ENCODE measurements at places on chromosomes 1 and 21.
A peak's percentile ranks its signal among the peaks of the same experiment; 100 is the strongest.

DNA sequence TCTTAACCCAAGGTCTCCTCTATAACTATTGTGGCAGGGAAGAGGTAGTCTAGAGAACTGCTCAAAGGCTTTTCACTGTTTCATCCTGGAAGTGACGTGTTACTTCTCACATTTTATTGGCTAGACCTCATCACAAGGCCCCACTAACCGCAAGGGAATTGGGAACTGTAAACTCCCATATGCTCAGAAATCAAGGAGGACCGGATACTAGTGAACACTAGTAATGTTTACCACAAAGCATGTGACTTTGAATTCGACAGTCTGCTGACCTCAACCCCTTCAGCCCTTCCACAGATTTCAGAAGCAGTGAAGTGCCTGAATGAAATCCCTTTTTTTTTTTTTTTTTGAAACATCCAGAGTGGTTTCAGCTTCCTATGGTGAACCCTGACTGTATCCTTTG lies 3.4 kb upstream of the EEIG2 start:
- peak; percentile 99 for DNase-seq

DNA sequence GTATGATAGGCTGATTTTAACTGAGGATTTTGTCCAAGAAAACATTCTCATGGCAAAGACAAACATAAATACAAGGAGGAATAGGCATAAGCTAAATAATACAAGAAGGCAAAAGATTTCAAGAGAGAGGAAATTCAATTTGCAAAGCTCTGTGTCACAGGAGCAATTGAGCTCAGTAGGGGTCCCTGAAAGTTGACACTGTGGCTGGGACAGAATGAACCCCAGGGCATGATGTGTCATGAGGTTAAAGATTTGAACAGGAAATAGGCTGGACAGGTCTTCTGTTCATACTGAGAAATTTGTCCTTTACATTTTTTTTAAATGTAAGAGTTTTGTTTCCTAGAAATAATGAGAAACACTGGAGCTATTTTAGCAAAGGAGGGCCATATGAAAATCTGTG lies 555.4 kb upstream of the NEGR1 start:
- DNase-seq, result no peak

DNA sequence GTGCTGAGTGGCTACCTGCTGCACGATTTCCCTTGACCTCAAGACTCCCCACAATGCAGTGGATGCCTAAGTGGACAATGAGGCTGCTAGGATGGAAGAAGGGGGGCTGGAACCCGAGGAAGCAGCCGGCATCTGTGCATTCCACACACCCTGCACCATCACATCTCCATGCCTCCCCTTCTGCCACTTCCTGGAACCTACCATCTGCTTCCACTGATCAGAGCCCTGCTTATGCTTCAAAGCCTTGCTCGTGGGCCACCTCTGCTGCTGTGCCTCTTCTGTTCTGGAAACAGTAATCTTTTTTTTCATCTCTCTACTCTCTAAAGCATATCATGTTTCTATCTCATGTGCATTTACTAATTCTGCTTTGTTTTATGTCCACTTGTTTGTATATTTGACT lies 66.2 kb upstream of the WDR26 start:
- DNase-seq, result peak; percentile 16

DNA sequence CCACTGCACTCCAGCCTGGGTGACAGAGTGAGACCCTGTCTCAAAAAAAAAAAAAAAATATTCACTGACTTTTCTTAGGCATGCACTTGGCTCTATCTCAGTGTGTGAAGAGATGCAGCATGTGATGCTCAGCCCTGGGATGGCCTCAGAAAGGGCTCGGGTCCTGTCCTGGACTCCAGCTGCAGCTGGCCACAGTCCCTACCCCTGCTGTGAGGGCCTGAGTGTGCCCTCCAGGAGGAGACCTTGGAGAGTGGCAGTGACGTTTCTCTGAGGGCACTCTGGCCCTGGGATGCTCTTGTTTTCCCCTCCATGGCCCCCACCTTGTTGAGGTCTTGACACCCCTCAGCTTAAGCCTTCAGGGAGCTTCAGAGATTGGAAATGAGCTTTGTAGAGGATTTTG lies 81.9 kb upstream of the POU3F1 start:
- DNase-seq, result no peak

- DNase-seq, result peak; percentile 69
These were observed 9.2 kb upstream of the ZNF644 start for GRCh38 chr1:91031081-91031480.

DNA sequence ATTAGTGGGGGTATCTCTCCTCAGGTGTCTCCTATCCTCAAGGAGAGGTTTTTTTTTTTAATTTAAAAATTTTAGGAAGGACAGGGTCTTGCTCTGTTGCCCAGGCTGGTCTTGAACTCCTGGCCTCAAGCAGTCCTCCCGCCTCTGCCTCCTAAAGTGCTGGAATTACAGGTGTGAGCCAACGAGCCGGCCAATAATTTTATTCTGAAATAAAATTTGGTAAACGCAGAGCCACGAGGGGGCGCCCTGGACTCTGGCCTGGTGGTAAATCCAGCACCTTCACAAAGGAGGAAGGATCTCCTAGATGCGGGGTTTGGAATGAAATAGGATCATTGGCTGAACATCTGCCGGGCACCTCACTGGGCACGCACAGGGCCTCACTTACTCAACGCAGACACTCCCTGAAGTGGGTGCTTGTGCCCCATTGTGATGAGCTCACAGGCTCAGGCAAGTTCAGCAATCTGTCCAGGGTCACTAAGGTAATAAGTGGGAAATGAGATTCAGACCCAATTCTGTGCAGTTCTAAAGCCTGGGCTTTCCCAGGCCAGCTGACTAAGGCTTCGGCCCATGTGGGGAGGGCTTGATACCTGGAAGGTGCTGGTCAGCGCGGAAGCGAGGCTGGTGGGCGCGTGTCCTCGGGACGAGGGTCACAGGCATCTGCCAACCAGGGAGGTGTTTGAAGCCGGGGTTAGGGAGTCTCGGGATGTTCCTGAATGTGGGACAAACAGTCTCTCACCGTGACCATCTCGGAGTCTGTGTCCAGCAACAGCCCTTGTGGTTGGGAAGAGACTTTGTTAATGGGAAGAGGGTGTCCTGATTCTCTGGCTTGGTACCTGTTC lies 32.7 kb upstream of the ETV3 start:
- DNase-seq, result peak; percentile 32

- no peak for DNase-seq
These were observed 82.7 kb downstream of the CDC7 start for GRCh38 chr1:91583326-91583755.

DNA sequence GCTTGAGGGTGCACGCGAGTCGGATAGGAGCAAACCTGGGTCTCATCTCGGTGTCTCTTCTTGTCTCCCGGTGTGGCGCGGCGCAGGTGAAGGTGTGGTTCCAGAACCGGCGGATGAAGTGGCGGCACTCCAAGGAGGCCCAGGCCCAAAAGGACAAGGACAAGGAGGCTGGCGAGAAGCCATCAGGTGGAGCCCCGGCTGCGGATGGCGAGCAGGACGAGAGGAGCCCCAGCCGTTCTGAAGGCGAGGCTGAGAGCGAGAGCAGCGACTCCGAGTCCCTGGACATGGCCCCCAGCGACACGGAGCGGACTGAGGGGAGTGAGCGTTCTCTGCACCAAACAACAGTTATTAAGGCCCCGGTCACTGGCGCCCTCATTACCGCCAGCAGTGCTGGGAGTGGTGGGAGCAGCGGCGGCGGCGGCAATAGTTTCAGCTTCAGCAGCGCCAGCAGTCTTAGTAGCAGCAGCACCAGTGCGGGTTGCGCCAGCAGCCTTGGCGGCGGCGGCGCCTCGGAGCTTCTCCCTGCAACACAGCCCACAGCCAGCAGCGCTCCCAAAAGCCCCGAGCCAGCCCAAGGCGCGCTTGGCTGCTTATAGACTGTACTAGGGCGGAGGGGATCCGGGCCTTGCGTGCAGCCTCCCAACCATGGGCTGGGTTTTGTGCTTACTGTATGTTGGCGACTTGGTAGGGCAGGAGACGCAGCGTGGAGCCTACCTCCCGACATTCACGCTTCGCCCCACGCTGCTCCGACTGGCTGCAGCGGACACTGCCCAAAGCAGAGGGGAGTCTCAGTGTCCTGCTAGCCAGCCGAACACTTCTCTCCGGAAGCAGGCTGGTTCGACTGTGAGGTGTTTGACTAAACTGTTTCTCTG lies 5.1 kb downstream of the HLX start:
- no peak for DNase-seq

GRCh38 chr1:153745417-153745816 lies 17.6 kb downstream of the INTS3 start:
- no peak for DNase-seq

DNA sequence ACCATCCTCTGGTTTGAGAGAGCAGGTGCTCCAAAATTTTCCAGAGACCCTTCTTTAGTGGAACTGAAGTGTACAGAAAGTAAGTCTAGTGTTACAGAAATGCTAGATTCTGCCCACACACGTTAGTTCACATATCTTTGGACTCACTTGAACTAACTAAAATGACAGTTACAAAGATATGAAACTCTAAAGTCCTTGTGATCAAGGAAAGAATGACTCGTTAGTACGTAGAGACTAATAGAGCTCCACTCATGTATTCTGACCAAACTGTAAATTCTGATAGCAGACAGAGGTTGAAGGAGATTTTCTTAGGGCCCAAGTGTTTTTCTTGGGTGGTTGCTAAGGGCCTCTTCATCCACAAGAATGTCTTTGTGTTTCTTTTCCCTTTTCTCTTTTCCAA lies 491.5 kb upstream of the B3GALT2 start:
- no peak for DNase-seq

- DNase-seq, result no peak
These were observed 119.8 kb upstream of the PTGFR start for GRCh38 chr1:78370779-78371482.

- DNase-seq, result peak; percentile 61
These were observed 16.4 kb upstream of the TARBP1 start for GRCh38 chr1:234495231-234495990.

- DNase-seq, result no peak
These were observed 476.5 kb upstream of the VAMP3 start for GRCh38 chr1:7294636-7295035.

DNA sequence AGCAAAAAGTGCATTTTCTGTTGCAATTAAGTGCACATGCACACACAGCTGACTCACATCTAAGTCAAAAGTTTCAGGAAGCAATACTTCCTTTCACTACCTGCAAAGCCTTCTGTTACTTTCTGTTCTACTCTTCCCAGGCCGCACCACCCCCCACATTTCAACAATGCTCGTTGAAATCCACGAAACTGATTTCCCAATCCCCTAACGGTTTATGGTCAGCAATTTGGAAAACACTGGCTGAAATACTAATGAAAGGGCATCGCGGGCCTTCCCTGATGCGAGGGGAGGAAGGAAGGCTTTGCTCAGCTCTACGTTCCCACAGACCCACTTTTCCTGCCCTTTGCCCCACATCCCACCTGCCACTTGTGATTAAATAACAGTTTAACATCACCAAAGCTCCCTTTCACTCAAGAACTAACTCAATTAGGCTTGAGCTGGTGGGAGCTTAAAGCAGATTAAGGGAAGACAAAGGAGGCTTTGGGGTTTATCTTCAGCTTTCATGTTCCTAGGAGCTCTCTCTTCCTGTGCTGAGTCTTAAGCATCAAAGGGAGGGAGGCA lies 243.2 kb upstream of the RAB4A start:
- DNase-seq, result peak; percentile 99

- peak; percentile 35 for DNase-seq
These were observed 43.1 kb downstream of the ZNF281 start for GRCh38 chr1:200366577-200367253.

DNA sequence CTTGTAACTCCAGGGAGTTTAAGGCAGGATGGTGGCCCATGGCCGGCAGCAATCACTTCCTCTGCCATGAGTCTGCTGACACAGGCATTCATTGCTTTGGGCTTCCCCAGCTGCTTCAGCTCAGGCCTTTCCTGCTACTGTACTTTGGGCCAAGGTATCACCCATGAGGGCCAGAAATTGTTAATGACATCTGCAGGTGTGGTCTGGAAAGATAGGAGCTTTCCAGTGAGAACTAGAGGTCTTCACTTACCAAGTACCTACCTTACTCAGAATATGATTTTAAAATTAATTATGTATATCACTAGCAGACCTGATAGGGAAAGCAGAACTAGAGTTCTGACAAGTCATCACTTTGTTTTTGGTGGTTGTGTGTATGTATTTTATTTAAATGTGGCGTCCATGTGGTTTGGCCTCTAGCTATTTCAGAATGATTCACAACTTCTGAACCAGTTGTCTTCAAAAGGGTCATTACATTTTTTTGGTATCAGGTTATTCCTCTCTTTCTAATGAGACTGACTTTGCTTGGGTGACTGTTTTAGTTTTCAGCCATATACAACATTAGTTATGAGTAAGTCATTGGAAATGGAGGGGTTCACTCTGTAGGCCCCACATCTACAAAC lies 2.7 kb downstream of the RGL1 start:
- DNase-seq, result peak; percentile 59

- no peak for DNase-seq
These were observed 1.4 kb downstream of the CASQ1 start for GRCh38 chr1:160191756-160192155.

DNA sequence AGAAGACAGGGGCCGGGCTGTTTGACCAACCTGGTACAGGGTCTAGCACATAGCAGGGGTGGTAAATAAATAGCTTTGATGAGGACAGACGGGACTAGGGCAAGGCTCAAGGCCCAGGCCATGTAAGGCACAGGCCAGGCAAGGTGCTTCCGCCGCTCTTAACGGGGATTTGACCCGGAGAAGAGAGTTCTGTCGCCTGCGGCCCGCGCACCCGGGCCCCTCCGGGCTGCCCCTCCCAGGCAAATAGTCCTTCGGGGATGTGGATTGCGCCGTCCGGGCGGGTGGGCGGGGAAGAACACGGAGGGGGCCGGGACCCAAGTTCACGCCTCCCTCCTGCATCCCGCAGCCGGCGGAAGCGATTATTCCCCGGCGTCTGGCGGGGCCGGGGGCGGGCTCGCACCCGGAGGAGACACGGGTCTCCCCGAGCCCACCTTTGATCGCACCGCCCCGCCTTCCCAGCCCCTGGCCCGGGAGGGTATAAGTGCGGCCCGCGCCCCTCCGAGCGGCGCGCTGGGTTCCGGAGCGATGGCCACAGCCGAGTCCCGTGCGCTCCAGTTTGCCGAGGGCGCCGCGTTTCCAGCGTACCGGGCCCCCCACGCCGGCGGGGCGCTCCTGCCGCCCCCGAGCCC lies at the start of gene MIXL1:
Gene MIXL1 (plus strand): TSS at position 508 of the 629 bp plus-strand sequence. CDS start 18 bp downstream, at position 526.
- DNase-seq, result no peak

- DNase-seq, result no peak
These were observed 695.1 kb downstream of the MATN1 start for GRCh38 chr1:30028283-30028682.

DNA sequence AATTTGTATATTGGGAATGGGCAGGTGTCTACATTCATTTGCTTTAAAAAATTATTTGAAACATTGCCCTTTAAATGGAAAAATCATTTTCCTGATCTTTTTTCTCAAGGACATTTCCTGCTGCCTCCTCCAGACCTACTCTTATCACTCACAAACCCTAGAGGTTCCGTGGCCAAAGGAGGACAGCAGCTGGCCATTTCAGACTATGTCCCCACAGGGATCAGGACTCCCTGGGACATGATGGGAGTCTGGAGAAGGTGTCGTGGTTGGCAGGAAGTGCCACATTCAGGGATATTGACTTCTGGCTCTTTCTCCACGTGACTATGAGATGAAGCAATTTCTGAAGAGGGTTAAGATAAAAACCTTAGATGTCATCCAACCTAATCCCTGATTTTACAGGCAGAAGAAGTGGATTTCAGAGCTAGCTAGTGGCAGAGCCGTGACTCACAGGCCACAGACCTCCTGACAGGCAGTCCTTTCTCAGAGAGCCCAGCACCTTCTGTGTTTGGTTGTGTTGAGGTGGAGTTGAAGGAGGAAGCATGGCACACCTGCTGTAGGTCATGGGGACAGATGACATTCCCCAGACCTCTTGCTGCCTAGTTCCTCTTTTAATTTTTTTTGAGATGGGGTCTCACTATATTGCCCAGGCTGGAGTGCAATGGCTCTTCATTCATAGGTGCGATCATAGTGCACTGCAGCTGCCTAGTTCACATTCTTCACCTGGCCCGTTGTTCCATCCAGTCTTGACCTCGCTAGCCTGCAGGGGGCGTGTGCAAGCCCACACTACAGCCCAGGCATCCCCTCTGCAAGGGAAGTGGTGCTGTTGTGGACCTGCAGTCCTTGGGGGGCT lies 25.5 kb upstream of the IL10 start:
- DNase-seq, result peak; percentile 73

Measured in MV-4-11 (cell line).